ENCODE measurements at places on chromosomes 7 and 10.

DNA sequence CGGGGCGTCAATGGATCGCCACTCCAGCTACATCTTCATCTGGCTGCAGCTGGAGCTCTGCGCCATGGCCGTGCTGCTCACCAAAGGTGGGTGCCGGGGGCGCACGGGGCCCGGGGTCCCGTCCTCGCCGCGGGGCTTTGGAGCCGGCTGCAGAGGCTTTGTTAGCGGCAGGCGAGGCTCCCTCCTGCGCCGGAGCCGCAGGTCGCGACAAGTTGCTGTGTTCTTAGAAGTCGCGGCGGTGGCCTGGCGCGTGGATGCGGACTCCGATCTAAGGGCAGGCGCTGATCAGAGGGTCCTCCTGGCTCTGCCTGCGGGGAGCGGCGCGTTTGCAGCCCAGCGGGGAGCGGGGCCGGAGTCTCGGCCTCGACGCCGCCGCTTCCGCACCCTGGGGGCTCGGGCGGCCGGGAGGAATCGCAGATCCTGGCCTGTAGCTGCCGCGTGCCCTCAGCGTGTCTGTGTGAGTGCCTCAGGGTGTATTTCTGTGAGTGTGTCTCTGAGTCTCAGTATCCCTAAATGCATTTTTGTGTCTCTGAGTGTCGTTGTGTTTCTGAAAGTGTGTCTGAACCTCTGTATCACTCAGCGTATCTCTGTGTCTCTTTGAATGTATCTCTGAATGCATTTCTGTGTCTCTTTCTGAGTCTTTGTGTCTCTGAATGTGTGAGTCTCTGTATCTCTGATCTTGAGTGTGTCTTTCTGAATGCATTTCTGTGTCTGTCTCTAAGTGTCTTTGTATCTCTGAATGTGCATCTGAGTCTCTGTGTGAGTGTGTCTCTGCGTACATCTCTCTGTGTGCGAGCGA, 766 bp downstream of the BAMBI start:
- peak; percentile 88 for DNase-seq

GRCh38 chr7:35003679-35004303, 33.5 kb downstream of the DPY19L1 start:
- DNase-seq = no peak

DNA sequence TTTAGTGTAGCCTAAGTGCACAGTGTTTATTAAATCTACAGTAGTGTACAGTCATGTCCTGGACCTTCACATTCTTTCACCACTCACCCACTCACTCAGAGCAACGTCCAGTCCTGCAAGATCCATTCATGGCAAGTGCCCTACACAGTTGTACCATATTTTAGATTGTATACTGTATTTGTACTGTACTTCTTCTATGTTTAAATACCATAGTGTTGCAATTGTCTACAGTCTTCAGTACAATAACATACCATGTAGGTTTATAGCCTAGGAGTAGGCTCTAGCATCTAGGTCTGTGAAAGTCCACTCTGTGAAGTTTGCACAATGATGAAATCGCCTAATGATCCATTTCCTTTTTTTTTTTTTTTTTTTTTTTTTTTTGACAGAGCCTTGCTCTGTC, 12.0 kb downstream of the EEPD1 start:
- no peak for DNase-seq

- no peak for DNase-seq
Observed at GRCh38 chr7:69678494-69679187, 80.4 kb downstream of the AUTS2 start.

GRCh38 chr10:117248750-117249465, 8.0 kb downstream of the SLC18A2 start:
- DNase-seq = no peak

- DNase-seq = no peak
Observed at GRCh38 chr7:5692845-5693278, 88.6 kb downstream of the RNF216 start.

GRCh38 chr10:27911539-27911938, 87.3 kb downstream of the ODAD2 start:
- DNase-seq = no peak

All from spleen (tissue), 13 donors.